Nucleus accumbens (tissue), 56 donors: ENCODE measurements at places on chromosomes 11 and 22.
A peak's percentile ranks its signal among the peaks of the same experiment; 100 is the strongest.

- DNase-seq, result no peak
These were observed 19.2 kb upstream of the GLYATL2 start for GRCh38 chr11:58863697-58864096.

DNA sequence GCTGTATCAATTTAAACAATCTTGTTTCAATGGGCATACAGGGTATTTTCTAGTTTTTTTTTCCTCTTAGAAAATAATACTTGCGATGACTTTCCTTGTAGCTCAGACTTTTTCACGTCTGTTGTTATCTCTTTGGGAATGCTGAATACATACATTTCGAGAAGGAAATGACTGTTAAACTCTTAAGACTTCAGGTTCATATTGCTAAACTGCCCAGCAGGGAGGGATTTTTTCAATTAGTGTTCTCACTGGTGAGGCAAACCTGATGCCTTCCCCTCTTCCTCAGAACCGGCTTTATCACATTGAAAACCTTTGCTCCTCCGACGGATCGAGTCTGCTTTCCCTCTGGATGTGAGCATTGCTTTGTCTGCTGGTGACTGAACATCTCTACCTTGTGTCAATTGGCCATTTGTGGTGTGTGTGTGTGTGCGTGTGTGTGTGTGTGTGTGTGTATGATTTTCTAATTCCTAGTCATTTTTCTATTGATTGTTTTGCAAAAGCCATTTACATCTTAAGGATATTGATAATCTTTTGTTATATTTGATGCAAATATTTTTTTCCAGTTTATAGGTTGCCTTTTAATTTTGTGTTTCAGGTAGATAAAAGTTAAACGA lies 6.6 kb downstream of the NEAT1 start:
- no peak for DNase-seq

GRCh38 chr11:2325719-2326118 lies 23.9 kb downstream of the TSPAN32 start:
- no peak for DNase-seq

GRCh38 chr22:44091021-44091721 lies 67.1 kb downstream of the PARVB start:
- DNase-seq, result peak; percentile 46

DNA sequence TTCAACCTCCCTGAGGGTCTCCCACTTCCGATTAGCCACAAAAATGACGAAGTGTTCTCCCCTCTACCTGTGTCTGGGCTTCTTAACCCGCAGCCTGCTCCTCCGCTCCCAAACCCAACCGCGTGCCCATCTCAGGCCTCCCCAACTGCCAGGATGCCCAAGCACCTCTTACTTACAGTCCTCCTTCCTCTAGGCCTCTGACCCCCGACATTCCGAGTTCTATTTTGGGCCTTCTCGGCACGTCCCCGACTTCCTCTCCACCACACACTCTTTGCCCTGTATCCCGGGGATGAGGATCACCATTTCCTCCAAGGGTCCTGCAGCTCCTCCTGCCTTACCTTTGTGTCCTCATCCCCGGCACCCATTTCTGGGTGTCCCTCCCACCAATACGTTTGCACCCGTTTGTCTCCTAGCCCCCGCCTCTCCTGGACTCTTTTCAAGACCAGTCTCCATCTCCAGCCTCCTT lies 388 bp upstream of the MUS81 start:
- DNase-seq, result no peak

- DNase-seq, result no peak
These were observed 24.5 kb downstream of the FAM227A start for GRCh38 chr22:38631724-38632123.

- no peak for DNase-seq
These were observed 123.3 kb upstream of the TBCEL start for GRCh38 chr11:120900643-120901042.

DNA sequence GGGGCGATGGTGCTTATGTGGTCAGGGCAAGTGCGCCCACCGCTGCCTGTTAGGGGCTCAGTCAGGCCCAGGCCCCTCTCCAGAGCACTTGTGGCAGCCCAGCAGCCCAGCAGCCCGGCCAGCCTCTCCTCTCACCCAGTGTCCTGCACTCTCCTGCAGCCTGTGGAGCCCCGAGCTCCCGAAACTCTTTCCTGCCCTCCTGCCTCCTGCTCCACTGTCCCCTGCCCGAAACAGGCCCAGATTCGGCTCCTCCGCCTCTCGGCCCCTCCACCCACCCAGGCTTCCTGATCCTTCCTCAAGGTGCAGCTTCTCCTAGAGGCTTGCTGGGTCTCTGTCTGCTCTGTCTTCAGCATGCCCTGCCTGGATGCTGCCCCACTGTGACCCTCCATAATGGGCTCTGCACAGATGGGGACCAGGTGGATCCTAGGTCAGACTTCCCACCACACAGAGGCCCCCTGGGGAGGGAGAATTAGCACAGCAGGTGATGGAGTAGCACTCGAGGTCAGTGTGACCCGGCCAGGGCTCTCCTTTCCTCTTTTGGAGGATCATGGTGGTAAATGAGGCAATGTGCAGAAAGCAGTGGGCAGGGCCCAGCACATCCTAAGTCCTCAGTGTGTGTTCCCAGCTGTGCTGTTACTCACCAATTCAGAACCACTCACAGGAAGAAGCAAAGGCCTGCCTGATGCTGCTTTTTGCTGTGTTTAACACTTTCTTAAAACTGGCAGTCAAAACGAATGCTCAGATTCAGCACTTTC lies 18.6 kb upstream of the NAP1L4 start:
- DNase-seq, result no peak
